ENCODE measurements at places on chromosomes 13 and 19.

DNA sequence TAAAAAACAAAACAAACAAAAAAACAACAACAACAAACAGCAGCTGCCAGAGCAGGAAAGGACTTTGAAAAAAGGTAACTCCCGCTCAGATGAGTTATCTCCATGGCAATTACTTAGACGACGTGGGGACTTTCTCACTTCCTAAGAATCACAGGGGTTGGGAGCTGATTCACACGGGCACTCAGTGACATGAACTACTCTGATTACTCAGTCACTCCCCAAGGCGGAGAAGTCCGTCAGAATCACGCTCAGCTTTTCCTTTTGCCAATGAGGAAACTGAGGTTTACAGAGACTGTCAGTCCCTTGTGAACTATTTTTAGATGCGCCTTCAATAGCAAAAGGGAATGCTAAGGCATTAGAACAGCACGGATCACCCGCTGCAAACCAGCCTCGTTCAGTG is 32.3 kb upstream of the MATK start:
- peak; percentile 52 for DNase-seq

DNA sequence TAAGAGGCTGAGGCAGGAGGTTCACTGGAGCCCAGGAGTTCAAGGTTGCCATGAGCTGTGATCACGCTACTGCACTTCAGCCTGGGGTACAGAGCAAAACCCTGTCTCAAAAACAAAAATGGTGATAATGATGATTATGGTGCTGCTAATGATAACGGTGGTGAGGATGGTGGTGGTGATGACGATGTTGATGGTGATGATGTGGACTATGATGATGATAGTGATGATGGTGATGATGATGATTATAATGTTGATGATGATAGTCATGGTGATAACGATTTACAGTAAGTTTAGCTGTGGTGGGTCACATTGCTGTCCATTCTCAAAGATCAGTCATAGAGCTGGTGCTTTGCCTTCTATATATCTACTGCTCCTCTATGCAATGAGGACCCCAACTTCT is 1340.6 kb downstream of the UQCRFS1 start:
- DNase-seq, result no peak

DNA sequence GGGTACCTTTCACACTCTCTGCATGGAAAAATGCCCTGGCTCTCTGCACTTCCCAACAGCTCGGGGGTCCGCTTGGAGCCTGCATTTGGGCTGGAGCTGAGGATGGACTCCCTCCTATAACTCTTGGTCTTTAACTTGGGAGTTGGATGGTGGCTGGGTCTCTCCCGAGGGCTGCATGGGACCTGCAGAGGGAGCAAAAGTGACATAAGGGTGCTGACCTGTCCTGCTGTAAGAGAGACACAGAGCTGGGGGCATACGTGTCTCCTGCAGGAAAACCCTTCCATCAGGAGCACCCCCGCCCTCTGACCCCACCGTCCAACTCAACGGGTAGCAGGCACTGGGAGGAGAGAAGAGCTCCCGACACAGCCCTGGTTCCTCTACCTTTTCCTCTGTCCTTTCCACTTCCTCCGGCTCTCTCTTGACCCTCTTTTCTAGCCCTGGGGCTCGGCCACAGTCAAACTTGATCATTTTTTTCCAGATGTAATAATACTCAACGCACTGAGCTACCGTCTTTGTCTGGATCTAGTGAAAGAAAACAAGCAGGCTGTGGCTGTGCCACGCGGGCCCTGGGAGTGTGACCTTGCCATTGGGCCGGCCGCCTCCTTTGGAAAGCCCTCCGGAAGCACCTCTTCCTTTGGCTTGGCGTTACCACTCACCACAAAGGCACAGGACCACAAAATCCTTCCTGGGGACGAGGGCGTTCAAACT is 6.8 kb upstream of the NAPA start:
- DNase-seq, result no peak

- no peak for DNase-seq
These were observed 2.8 kb downstream of the JSRP1 start for GRCh38 chr19:2253106-2254063.

DNA sequence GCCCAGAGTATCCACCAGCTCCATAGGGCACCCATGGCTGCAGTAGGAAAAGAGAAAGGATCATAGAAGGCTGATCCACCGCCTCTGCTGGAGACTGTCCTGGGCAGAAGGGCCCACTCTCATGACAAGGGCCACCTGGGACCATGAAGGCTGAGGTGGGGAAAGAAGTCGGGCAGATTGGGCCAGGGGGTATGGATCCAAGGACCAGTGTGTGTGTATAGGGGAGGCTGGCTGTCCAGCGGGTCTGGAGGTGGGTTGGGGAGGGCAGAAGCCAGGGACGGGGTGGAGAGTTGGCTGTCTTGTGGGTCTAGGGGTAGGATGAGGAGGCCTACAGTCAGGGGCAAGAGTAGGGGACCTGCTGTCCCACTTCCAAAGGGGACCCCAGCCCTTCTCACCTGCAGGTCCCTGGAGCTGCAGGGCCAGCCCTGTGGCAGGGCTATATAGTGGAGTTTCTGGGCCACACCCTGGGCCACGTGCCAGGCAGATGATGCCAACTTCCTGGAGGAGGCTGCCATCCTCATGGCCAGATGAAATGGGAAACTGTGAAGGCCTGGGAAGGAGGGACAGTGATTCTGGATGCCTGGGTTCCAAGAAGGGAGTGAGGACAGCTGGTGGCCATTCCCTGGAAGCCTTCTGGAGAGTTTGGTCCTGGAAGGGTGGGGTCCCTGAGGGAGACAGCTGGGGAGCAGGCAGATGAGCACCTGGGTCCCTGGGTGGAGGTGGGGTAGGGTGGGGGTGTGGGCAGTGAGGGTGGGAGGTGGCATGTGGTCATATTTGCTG is at the start of gene FCGBP:
Gene FCGBP (minus strand): TSS at position 51 of the 780 bp plus-strand sequence.
- no peak for DNase-seq

- DNase-seq, result no peak
These were observed 7.0 kb downstream of the MOB3A start for GRCh38 chr19:2089001-2089711.

- DNase-seq, result no peak
These were observed 3.2 kb downstream of the ZNF230 start for GRCh38 chr19:44005973-44006372.

DNA sequence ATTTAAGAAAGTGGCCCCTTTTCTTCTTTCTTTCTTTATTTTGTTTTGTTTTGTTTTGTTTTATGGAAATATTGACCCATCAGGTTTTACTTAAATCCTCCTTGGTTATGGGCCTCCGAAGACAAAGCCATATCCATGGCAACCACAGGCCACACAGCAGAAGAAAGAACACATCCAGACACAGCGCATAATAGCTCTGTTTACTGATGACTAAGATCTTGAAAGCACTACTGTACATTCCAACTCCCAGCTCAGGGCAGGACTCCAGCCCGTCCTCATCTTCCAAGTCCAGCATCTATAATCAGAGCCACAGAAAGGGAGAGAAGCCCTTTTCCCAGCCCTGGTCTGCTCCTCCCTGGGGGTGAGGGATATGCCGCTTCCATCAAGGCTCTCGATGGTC is 84.3 kb downstream of the NUFIP1 start:
- peak; percentile 53 for DNase-seq

DNA sequence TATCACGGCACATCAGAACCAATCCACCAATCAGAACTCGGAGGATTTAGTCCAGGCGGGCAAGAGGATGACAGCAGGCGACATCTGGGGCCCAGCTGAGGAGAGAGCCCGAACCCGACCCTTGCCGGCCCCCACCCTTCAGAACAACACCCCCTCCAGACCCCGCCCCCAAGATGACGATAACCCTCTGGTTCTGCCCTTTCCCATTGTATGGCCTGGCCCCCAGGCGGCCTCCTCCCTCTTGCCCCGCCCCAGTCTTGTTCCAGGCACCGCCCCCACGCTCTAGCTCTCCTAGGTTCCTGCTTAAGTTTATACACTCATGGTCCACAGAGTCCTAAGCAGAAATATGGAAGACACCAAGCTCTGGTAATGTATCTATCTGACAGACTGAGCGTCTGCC is 2.8 kb upstream of the ZNF83 start:
- peak; percentile 33 for DNase-seq

- DNase-seq, result peak; percentile 33
These were observed 379.8 kb downstream of the TBC1D4 start for GRCh38 chr13:75102001-75102716.

GRCh38 chr13:74158028-74158427 is 23.8 kb upstream of the KLF12 start:
- DNase-seq, result peak; percentile 23

DNA sequence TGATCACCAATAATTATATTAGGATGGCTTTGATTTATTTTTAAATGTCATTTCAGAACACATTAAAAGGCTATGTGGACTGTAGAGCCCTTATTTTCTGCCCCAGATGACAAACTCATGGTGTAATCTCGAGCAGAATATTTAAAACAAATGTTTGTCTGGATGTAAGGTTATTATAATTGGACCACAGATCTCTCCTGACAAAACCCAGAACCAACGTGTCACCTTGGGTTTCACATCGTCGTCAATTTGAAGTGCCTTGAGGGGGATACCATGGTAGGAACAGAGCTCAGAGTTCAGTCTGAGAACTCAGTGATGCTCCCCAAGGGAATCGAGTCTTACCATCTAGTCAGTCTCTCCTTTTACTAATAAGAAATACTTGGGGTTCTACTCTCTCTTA is 2.8 kb downstream of the SACS start:
- no peak for DNase-seq

- no peak for DNase-seq
These were observed 27.6 kb upstream of the SLC1A5 start for GRCh38 chr19:46815833-46816627.

- no peak for DNase-seq
These were observed 1.5 kb downstream of the ZNF765 start for GRCh38 chr19:53396525-53396868.

DNA sequence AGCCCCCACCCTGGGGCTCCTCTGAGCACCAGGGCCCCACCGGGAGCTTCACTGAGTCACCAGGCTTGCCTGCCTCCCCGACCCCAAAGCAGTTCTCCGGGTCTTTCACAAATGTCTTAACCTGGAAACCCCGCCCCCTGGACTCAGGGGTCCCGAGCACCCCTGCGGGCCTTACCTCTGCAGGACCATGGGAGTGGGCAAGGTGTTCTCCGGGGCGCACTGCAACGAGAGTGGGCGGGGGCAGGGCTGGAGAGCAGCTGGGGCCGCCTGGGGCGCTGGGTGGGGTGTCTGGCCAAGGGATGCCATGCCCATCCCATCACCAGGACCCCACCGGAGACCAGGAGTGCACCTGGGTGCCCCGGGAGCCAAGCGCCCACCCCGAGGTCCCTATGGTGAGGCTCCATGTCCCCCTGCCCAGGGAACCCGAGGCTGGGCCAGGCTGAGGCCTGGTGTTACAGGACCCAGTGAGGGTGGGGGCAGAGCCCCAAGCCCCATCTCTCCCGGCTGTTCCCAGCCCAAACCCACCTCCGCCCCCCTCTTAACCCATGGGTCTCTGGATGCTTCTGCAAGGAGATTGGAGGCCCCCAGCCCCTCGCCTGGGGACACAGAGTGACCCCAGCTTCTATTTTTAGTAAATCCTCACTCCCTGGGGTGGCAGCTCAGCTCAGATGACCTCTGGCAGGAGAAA is 10.9 kb downstream of the MKNK2 start:
- DNase-seq, result no peak

DNA sequence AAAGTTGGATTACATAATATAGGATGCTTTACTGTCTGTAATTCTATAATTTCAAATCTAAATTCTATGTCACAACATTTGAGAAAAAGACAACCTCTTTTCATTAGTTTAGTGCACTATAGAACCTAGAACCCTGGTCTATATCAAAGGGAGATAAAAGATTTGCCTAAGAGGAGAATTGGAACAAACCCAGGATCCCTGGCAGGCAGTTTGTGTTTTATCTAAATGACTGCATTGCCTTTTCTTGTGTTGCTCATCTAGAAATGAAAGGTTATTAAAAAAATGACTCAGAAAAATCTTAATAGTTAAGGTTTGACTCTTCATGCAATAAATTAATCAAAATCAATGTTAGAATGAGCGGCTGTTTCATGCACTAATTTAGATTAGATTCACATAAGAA is 96.7 kb downstream of the PCDH9 start:
- DNase-seq, result no peak

DNA sequence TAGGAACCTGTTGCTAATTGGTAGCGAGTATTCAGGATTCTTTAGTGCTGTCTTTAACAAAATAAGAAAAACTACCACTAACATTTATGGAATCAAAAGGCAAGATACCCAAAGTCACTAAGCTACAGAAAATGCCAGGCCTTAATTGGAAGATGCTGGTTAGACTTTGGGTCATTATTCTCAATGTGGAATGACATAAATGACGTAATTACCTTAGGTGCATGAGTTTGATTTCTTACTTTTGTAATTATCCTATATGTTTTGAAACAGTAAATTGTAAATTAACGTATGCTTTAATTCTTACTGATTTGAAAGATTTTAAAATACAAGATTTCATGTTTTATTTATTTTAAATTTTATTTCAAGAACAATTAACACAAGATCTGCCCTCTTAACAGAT is 25.0 kb downstream of the SGCG start:
- no peak for DNase-seq

- DNase-seq, result no peak
These were observed 63.5 kb upstream of the GPR183 start for GRCh38 chr13:99370481-99371275.

GRCh38 chr13:35712907-35713761 is 236.6 kb upstream of the MAB21L1 start:
- DNase-seq, result no peak

- DNase-seq, result peak; percentile 30
These were observed 1.4 kb downstream of the TDRD3 start for GRCh38 chr13:60398379-60398891.

GRCh38 chr19:18159810-18160209 is 6.8 kb downstream of the PIK3R2 start:
- DNase-seq, result no peak

DNA sequence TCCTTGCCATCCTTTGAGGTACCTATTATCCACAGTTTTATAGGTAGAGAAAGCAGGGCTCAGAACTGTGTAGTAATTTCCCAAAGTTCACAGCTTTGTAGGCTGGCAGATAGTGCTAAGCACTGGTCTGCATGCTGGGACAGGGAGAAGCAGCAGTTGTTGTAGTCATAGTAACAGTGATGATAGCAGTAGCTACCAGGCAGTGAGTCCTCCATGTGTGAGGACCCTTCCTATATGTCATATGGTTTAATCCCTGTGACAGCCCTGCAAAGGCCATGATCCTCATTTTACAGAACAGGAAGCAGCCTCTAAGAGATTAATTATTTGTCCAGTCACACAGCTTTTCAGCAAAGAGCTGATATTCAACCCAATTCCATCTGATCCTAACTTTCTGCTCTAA is 21.0 kb downstream of the SERP2 start:
- DNase-seq, result no peak

DNA sequence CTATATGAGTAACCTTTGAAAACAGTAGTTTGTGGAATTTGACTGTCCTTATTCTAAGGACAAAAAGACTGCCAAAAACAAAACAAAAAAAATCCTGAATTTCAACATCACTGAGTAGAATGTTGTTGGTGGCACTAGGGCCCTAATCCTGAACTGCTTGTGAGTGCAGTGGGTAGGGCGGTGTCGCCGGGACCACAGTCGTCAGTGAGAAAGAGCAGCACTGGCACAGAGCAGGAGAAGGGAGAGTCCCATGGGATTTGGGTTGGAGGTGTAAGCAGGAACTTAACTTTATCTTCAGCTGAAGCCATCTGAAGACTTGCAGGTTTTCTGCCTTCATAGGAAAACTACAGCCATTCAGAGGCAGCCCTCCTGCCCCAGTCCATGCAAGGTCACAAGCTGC is 5.6 kb downstream of the PCID2 start:
- DNase-seq, result no peak

GRCh38 chr19:39030854-39031367 is 1.4 kb downstream of the FBXO27 start:
- no peak for DNase-seq

- DNase-seq, result peak; percentile 90
These were observed 3.1 kb downstream of the CEACAM3 start for GRCh38 chr19:41799444-41800000.

- peak; percentile 43 for DNase-seq
These were observed 9.6 kb upstream of the UBL3 start for GRCh38 chr13:29859971-29860370.

Data from kidney tubule cell (primary cell).